KBM-7 (cell line): ENCODE measurements at places on chromosomes 16 and 17.

DNA sequence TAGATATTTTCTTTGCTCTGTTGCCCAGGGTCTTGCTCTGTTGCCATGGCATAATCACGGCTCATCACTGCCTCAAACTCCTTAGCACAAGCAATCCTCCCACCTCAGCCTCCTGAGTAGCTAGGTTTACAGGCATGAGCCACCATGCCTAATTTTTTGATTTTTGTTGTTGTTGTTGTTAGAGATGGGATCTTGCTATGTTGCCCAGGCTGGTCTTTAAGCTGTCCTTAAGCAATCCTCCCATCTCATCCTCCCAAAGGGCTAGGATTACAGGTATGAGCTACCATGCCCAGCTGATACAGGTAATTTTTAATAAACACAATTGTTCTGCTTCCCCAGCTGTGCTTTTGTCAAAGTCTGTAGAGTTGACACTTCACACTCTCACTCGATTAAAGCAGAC is 159.3 kb downstream of the PARN start:
- no peak for DNase-seq

DNA sequence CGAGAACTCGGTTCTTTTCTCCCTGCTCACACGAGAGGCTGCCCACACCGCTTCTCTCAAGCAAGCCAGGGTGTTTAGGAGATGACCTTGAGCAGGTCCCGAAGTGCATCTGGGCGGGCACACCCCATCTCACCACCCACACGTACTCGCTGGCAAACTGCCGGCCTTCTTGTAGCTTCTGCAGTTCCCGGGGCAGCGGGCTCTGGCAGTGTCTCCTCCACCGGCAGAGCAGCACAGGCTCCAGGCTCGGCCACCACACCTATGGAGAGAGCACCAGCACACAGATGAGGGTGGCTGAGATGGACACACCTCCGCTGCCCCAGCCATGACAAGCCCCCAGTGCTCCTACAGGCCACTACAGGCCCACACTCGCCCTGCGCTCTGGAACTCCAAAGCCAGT is 23.5 kb downstream of the ZNF276 start:
- no peak for DNase-seq

DNA sequence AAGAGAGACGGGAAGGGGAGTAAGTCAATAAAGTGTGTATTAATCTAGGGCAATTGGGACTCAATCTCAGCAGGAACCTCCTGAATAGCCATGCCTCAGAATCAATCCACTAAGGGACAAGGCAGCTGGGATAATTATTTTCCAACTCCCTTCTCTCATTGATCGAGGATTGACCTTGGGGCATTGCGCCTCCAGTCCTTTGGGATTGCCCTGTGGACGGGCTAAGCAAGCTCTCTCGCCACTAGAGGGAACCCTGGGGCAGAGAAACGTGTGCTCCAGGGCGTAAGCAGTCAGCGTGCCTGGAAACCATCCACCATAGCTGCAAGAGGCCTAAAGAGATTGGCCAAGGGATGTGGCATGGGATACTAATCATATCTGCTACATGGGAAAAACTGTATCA is 53.9 kb upstream of the ERCC4 start:
- DNase-seq: peak; percentile 65

GRCh38 chr16:8935989-8936388 is 27.7 kb downstream of the USP7 start:
- no peak for DNase-seq
